AG20443 (cell line): ENCODE measurements at places on chromosomes 5 and 9.

- DNase-seq: no peak
These were observed 172.2 kb downstream of the HSD17B3 start for GRCh38 chr9:96129747-96130146.

DNA sequence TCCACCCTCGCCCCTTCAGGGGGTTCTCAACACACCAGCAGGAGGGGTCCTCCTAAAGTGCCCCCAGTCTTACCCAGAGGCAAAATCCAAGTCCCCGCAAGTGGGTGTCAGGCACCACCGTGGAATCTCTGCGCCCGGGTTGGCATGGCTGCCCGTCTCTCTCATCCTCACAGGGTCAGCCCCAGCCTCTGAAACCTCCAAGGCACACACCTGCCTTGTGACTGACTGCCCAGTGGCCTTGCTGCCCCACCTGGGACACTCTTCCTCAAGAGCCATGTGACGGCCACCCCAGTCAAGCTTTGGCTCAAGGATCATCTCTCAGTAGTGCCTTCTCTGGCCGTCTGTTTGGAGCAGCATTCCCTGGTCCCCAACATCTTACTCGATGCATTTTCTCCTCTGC, 4.9 kb downstream of the FBP2 start:
- DNase-seq: no peak

DNA sequence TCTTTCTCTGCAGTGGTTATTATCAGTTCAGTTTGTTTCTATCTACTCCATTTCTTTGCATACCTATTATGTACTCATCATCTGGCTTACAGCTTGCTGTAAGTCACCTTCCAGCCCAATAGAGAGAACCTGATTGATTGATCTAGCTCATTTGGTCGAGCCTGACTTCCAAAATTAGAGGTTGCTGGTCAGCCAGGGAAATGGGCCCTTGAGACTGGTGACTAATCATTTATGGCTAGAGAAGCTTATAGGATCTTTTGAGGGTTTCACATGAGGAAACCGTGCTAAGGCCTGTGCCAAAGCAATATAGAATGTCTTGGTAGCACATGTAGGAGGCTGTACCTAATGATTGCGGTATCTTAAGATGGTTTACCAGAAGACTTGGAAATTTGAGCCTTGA, 5.8 kb downstream of the SREK1 start:
- no peak for DNase-seq

- DNase-seq: no peak
These were observed 8.9 kb downstream of the OR13J1 start for GRCh38 chr9:35861161-35861897.

- no peak for DNase-seq
These were observed 89.7 kb downstream of the HRH2 start for GRCh38 chr5:175747539-175748060.

GRCh38 chr5:177094224-177095087, 7.7 kb downstream of the FGFR4 start:
- peak; percentile 63 for DNase-seq

- no peak for DNase-seq
These were observed 555.3 kb upstream of the PTGER4 start for GRCh38 chr5:40124367-40124766.

DNA sequence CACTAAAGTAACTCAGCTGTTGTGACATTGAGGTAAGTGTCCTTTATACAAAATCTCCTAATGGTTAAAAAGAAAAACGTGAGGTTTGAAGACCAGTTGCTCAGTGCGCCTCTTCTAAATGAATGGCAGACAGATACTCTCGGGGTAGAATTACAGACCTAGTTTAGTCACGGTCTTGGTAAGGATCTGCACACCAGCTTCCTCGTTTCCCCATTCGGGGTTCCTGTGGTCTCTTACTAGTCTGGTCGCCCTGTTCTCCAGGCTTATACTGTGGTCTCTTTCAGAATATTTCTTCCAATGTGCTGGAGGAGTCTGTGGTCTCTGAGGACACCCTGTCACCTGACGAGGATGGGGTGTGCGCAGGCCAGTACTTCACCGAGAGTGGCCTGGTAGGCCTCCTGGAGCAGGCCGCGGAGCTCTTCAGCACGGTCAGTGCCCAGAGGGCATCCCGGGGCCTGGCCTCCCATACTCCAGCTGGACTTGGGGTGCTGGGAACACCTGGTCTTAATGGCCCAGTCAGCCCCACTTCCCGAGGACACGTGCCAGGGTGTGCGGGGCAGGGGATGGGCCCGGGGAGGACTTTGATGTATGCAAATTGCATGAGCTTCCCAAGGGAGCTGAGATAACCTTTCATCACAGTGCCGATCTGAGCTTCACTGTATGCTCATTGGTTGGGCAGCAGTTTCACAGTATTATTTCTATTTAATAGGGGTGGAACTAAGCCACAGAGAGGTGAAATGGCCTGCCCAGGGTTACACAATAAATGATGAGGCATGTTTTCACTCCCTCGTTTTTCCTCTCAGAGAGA, 224.5 kb downstream of the DOCK8 start:
- DNase-seq: peak; percentile 21

DNA sequence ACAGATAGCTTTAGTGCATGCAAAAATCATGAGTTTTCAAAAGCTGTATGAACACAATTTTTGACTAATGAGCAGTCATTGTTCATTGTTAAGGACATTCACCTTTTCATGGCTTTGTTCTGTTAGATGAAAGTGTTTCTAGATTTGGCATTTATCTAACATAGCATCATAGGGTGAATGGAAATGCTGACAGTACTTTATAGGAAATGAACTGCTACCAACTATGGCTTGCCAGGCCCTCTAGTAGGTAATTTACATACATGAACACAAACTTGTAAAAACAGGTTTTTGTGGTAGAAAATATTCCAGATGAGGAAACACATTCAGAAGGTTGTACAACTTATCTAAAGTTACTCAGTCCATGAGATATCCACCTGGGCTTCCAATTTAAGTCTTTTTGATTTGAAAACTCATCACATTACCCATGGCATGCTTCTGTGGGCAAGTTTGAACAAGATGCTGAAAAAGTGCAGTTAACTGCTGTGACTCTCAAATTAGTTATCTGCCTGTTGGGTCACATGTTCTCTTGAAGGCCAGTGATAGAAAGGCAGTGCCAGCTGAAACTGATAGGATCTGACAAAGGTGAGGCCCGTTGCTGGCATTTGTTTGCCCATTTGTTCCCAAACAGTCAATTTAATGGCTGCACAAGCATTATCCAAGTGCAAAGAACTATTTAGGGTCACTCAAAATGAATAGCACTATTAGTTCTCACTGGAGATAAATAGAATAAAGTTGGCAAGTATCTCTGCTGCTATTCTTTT, 399.1 kb downstream of the MAN2A1 start:
- DNase-seq: no peak

DNA sequence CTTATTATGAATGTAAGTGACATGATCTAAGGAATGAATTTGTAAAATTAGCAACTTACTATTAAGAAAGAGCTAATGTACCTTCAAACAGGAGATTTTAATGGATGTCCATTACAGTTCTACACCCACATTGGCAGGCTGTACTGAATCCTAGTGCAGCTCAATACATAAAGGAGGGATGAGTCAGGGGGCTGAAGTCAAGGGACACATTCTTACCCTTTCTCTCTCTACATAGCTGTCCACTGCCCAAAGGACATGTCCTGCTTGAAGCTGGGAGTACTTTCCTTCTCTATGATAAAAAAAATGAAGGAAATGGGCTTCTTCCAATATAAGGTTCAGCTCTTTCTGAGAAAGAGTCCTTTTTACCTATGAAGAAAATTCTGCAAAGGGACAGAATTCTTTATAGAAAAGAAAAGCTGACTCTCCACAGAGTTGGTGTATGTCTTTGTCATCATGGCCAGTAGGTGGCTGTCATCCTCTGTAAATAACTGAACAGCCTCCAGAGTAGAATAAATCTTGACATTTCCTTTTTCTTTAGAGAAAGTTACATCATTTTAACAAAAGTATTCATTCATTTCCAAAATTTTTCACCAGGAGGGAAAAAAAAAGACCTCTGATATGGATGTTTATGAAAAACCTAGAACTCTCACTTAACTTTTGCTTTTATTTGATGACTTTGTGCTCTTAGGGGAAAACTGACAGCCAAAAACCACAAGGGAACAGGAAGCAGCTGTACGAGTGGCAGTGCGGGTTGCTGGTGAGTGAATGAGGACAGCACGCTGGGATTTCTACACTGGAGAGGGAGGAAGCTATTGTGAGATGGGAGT, 13.1 kb upstream of the IFNA14 start:
- DNase-seq: peak; percentile 34

DNA sequence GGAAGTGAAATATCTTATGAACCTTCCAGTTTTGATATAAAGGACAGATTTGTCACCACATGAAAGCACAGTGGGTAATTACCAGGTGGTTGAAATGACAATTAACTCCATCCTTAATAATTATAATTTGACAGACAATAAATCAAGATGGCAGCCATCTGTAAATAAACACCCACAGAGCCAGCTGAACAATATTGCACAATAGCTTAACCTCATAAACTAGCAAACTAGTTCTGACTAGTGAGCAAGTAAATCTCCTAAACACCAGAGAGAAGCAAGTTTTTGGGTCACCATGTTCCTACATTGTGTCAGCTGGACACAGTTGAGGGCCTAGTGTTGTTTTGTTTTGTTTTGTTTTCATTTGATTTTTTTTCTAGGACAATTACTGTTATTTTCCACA, 577.4 kb downstream of the ACTL7B start:
- DNase-seq: no peak

- DNase-seq: no peak
These were observed 187.1 kb downstream of the ARHGEF28 start for GRCh38 chr5:73812962-73813588.

GRCh38 chr5:130337179-130337888, 433.1 kb downstream of the CHSY3 start:
- peak; percentile 58 for DNase-seq

GRCh38 chr5:10910261-10910660, 149.2 kb upstream of the DAP start:
- DNase-seq: no peak

- DNase-seq: no peak
These were observed 258.1 kb upstream of the IRX2 start for GRCh38 chr5:3009605-3010004.

GRCh38 chr5:8676695-8677094, 807.7 kb downstream of the MTRR start:
- DNase-seq: no peak

DNA sequence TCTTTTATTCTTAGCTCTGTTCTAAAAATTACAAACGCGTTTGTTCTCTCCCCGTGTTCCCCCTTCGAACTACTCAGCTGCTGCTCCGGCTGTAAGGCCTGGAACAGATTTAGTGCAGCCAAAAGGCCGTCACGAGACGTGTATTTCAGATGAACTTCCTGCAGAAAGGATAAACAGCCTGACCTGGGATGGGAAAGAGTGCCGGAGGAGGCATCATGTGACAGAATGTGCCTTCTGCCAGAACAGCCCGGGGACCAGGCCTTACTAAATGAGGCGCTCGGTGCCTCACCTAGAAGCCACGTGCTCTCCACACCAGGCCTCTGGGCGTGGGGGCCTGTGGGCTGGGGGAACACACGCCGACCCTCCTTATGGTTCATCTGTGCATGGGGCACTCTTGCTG, 94.7 kb downstream of the PPARGC1B start:
- no peak for DNase-seq

DNA sequence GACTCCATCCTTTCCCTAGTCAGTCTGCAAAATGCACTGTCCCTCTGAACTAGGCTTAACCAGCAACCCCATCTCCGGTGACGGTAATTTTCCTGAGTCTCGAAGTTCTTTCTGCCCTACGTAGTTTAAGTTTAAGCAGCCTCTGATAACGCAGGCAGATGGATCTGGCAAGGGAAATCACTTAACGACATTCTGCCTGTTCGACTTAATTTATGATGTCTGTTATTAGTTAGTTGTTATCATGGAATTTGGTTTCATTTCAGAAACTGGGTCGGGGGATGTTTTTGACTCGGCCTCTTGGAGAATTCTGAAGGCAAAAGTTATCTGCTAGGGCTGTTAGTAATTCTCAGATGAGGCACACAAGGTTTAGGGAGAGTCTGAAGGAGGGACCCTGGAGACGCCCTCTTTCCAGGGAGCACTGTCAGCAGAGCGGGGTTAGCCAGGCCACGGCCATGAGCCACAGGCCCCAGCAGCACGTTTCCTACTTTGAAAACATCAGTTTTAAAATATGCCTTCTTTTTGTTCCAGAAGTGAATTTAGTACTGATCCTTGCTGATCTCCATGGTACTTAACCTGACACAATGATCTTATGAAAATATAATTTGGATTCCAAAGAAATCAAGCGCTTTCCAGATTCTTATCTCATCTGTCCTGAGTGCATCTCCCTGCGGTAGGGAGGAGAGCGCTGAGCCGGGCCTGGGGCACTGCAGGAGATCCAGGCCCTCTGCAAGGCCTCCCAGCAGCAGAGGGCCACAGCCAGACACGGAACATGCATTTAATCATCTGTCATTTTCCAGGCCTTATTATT, 171.0 kb upstream of the OTULINL start:
- peak; percentile 35 for DNase-seq

- DNase-seq: no peak
These were observed 15.4 kb downstream of the NIPAL4 start for GRCh38 chr5:157475432-157475831.

- no peak for DNase-seq
These were observed 80.1 kb downstream of the FBXW11 start for GRCh38 chr5:171926311-171926710.

GRCh38 chr9:99114049-99114440, 9.1 kb downstream of the TGFBR1 start:
- DNase-seq: no peak

GRCh38 chr5:76766746-76767145, 50.8 kb downstream of the F2R start:
- no peak for DNase-seq

DNA sequence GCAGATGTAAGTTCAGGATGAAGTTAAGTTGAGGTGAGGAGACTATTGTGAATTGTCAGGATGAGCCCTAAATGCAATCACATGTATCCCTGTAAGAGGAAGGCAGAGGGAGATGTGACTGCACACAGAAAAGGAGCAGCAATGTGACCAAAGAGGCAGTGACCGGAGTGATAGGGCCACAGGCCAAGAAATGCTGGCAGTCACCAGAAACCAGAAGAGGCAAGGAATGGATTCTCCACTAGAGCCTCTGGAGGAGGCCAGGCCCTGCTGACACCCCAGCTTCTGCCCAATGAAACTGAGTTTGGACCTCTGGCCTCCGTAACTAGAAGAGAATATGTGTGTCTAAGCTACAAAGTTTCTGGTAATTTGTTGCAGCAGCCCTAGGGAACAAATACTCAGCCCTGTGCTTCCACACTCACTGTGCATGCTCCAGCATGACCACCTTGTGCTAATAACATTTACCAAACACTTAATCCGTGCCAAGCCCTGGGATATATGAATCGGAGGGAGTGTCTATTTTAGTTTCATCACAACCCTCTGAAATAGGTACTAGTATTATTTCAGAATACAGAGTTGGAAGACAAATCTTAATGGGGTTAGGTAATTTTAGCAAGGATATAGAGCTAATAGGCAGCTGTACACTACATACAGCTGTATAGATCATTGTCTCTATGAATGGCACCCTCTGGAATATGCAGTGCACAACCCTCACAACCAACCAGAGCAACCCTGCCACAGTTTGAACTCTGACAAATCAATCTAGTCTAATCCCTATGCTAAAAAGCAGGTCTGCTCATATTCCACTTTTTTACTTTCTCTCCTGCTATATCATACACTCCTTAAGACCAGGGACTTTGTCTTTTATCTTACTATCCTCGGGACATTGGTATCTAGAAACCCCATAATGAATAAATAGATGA, 7.8 kb upstream of the GPX8 start:
- DNase-seq: peak; percentile 37
